ENCODE measurements at places on chromosomes 1 and 21. TPM values are rescaled to one million over a fixed set of nuclear protein-coding genes. Genes with fewer than 3 reads are reported as not detected.

PLCH2 gene
- total RNA-seq: 1.5 TPM

DNA sequence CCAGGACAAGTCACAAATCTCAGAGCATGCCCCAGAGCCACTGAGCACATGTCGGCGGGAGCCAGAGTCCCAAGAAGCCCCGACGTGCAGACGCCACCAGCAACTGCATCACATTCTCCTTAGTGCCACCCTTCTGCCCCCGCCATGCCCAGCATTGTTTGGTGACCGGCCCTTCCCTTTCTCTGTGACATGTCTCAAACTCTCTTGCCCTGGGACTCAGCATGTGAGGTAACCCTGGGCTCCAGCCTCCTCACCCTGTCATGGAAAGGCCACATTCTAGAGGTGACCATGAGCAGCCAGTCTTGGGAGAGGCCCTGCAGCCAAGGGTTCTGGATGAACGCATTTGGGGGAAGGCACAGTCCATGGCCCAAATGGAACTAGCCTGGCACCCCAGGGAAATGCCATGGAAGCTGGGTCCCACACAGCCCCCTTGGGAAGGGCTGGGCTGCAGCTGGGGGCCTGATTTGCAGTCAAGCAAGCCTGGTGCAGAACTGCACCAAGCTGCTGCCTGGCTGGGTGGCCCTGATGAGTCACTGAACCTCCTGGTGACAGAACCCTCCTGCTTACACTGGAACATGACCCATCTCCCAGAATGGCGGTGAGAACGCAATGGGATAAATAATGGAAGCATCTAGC lies 94.4 kb downstream of the ITPKB start:
- DNase-seq: peak; percentile 60

DNA sequence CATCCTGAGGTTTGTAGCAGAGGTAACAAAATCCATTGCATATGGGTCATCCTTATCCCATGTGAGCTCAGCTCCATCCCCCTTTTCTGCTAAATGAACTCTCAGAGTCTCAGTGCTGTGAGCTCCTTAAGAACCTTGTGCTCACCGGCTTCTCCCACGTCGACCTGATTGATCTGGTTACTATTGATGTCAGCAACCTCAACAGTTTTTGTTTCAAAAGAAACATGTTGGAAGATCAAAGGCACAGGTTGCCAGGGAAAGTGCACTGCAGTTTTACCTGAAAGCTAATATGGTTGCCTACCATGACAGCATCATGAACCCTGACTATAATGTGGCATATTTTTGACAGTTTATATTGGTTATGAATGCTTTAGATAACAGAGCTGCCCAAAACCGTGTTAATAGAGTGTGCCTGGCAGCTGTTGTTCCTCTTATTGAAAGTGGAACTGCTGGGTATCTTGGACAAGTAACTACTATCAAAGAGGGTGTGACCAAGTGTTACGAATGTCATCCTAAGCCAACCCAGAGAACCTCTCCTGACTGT lies 131.4 kb downstream of the HS2ST1 start:
- DNase-seq: no peak

HFM1 gene
- not detected for total RNA-seq

DNA sequence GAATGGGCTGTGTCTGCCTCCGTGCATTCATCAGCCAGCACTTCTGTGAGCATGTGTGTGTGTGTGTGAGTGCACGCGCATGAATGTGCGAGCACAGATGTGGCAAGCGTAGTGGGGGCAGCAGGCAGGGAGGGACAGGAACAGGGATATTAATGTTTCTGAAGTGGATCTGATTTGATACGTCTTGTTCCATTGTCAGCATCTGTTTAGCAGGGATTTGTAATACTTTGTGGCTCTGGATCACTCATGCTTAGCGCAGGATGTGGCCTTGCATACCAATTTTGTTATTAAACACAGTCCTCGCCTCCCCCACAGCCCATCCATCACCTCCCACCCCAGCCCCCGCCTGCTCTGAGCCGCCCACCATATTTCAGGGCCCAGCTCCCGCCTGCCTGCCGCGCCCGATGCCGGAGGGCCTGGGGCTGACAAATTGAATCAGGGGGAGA lies 52.4 kb downstream of the TMEM53 start:
- no peak for DNase-seq

Measured in PC-9 (cell line).